Testis (tissue), 5 donors: ENCODE measurements at places on chromosomes 12 and 14. TPM values are rescaled to one million over a fixed set of nuclear protein-coding genes. Genes with fewer than 3 reads are reported as not detected.

GRCh38 chr14:102736956-102737355, 40.3 kb upstream of the TRAF3 start:
- no peak for DNase-seq

DNA sequence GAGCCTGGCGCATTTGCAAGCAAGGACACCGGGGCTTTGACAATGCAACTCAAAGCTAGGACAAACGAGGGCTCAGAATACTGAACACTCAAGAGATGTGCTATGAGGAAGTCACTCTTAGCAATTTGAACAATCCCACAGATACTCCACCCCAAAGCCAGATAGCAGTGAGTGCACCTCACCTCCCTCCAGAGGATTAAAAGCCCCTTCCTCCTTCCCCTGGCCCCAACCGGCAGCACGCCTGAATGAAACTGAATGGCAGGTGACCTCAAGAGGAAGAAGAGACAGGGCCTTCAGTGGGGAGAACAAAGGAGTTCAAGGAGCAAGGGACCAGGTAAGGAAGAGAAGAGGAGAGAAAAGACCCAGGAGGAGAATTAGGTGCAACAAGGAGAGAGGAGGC, 1.9 kb upstream of the KRT78 start:
- no peak for DNase-seq

- DNase-seq = no peak
Measured at GRCh38 chr12:49533331-49533730, 5.5 kb upstream of the KCNH3 start.

- no peak for DNase-seq
Measured at GRCh38 chr14:20632831-20633691, 8.4 kb downstream of the OR6S1 start.

- peak; percentile 95 for DNase-seq
Measured at GRCh38 chr12:108731105-108731865, at the start of gene CORO1C. Gene CORO1C (minus strand): TSS chr12:108731518. CDS start chr12:108701318, 30,200 bp downstream.

GRCh38 chr12:88944397-88944796, 364.1 kb upstream of the KITLG start:
- DNase-seq = no peak

- no peak for DNase-seq
Measured at GRCh38 chr12:59357811-59358210, 238.0 kb upstream of the SLC16A7 start.

DNA sequence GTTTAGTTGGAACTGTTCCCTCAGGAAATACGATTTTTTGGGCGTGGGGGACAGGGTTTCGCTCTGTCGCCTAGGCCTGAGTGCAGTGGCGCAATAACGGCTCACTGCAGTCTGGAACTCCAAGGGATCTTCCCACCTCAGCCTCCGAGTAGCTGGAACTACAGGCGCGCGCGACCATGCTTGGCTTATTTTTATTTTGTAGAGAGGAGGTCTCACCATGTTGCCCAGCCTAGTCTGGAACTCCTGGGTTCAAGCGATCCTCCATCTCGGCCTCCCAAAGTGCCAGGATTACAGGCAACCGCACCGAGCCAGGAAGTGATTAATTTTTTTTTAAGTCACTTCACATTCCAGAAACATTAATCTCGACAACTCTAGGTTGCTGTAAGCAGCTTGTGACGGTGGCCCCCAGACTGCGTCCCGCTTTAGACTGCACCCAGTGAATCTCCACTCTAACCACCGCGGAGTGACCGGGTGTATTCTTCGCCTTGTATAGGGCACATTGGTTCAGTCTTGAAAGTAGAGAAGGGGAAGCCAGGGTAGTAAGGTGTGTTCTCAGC, 830 bp upstream of the MIS18BP1 start:
- peak; percentile 50 for DNase-seq

DNA sequence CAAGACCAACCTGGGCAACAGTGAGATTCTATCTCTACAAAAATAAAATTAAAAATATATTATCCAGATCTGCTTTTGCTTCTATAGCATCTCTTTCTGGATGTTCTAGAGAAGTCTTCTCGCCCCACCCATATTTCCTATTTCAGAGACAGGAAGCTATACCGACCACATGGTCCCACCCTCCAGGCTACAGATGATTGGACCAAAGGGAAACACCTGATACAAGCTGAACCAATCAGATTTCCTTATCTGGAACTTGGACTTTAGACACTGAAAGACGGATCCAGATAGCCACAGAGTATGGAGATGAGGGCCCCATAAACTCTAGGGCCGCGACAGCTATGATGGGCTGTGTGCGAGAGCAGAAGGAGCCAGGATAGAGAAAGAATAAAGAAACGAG, 48.7 kb downstream of the CCDC60 start:
- DNase-seq = no peak

The CCDC60 gene
- 35.6 TPM for polyA plus RNA-seq

The MYF5 gene
- polyA plus RNA-seq = not detected
